ENCODE measurements at places on chromosomes 5 and 9.

DNA sequence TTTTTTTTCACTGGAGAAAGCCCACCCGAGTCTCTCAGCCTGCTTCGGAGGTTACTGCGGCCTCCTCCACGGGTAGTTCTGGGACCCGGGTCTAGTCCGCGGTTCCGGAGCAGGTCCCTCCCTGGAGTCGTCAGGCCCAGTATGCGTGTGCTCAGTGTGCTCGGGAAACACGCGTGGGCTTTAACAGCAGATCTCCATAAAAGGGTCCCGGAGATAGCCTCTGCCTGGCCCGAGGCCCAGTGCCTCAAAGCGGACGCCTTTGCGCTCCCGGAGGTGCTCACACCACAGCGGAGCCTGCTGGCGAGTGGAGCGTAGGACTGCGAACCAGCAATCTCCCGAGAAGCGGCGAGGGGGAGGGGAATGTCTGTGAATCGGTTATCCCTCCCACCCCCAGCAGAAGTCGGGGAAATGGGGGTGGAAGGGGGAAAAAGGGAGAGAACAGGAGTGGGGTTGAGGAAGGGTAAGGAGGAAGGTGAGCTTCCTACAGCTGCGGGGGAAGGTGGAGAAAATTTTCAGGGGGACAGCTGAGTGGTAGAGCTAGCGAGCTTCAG, 28.7 kb downstream of the CDKN2A start:
- peak; percentile 12 for DNase-seq

GRCh38 chr9:14158916-14159315, 155.0 kb downstream of the NFIB start:
- no peak for DNase-seq

DNA sequence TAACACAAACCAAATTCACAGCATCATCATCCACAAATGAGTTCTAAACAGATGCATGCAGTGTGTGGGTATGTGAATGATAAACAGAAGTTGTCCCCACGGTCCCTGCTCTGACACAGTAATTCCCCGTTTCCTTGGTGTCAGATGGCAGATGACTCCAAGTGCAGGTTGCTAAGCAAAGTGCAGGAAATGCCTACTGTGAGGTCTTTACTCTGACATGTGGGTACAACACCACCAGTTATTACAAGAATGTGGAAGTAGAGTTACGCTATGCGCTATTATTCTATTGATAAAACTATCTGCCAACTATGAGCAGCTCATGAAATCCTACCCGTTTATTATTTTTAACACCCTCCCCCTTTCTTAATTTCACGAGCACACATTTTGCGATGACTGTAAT, 448.9 kb downstream of the BNC2 start:
- no peak for DNase-seq

- peak; percentile 54 for DNase-seq
Measured at GRCh38 chr5:80960531-80961375, 590 bp downstream of the RASGRF2 start.
